Activated CD4-positive, alpha-beta T cell treated with anti-CD3 and anti-CD28 coated beads for 36 hours (primary cell): ENCODE measurements at places on chromosomes 5 and 9. TPM values are rescaled to one million over a fixed set of nuclear protein-coding genes. Genes with fewer than 3 reads are reported as not detected.

GRCh38 chr5:132372127-132372526 lies 2.6 kb downstream of the SLC22A5 start:
- DNase-seq: no peak

- no peak for DNase-seq
Measured at GRCh38 chr9:129414993-129415941, 205.6 kb downstream of the C9orf50 start.

- peak; percentile 75 for DNase-seq
Measured at GRCh38 chr5:1386274-1386717, 41.4 kb upstream of the CLPTM1L start.

DNA sequence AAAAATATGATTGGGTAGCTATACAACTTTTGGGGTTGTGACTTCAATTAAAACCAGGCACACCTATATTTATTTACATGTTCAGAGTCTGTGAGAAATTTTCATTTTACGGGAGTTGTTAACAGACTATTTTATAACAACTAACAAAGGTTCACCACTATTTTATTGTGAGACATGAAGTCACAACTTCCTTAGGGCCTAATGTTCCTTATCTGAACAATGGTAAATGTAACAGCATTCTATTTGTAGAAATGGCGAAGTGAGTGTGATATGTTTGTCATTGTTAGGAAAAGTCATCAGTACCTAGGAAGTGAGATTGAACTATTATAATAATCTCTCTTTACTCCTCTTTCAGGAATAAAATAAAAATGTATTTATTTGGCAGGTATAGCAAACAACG lies 67.4 kb downstream of the CSNK1G3 start:
- DNase-seq: no peak

GRCh38 chr9:21070171-21070571 lies 7.6 kb downstream of the IFNB1 start:
- no peak for DNase-seq

GRCh38 chr9:37405350-37405749 lies 17.1 kb upstream of the GRHPR start:
- no peak for DNase-seq

- no peak for DNase-seq
Measured at GRCh38 chr5:174733836-174734235, 9.5 kb downstream of the MSX2 start.

DNA sequence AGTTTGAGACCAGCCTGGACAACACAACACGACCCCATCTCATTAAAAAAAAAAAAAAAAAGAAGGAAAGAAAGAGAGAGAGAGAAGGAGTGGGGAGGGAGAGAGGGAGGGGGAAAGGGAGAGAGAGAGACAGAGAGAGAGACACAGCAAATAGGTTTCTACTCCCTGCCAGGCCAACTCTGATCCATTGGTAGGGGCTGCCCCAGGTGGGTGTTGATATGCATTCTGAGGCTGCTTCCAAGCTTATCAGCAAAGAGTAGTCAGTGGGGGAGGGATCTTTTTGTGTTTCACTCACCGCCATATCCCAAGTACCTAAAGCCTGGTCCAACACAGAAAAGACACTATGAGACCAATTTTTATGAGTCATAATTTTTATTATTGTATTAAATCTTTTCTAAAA lies 57.0 kb upstream of the SAP30L start:
- no peak for DNase-seq

DNA sequence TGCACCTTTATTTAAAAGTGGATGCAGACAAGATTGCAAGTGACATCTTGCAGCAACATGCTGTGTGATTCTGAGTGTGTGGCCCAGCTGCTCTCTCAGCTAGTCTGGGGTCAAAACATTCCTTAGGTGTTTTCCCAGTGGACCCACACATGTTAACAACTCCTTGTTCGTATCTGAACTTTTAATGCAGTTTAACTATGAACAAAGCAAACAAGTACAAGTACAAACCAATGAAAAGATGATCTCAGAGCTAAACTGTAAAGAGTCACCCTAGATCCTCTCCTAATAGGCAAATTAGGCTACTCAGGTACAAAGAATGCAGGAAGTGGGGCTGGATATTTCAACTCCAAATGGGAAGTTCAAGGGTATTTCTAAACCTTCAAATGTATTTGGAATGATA lies 108.4 kb downstream of the ENTREP1 start:
- DNase-seq: no peak

- no peak for DNase-seq
Measured at GRCh38 chr5:170301149-170301548, 3.6 kb upstream of the LCP2 start.

- DNase-seq: no peak
Measured at GRCh38 chr5:40141418-40141817, 538.3 kb upstream of the PTGER4 start.

Gene CORO2A
- total RNA-seq: 10.3 TPM

Gene ZDHHC11
- total RNA-seq: 6.4 TPM

Gene CNTFR
- not detected for total RNA-seq

Gene ANKDD1B
- not detected for total RNA-seq

Gene ELAVL2
- not detected for total RNA-seq
